ENCODE measurements at places on chromosomes 4 and X. TPM values are rescaled to one million over a fixed set of nuclear protein-coding genes. Genes with fewer than 3 reads are reported as not detected.

The TNIP2 gene
- total RNA-seq = 110 TPM

- no peak for ATAC-seq
Observed at GRCh38 chr4:90099812-90100211, 27.4 kb upstream of the CCSER1 start.

- ATAC-seq = peak; percentile 40
Observed at GRCh38 chr4:38957261-38957815, 74.9 kb downstream of the TMEM156 start.

The TLR10 gene
- not detected for total RNA-seq

- ATAC-seq = peak; percentile 100
Observed at GRCh38 chr4:152485726-152486276, 50.1 kb downstream of the FBXW7 start.

GRCh38 chr4:169185133-169185956, 85.4 kb downstream of the SH3RF1 start:
- no peak for ATAC-seq

GRCh38 chr4:113574636-113575103, 186.9 kb downstream of the CAMK2D start:
- ATAC-seq = no peak

DNA sequence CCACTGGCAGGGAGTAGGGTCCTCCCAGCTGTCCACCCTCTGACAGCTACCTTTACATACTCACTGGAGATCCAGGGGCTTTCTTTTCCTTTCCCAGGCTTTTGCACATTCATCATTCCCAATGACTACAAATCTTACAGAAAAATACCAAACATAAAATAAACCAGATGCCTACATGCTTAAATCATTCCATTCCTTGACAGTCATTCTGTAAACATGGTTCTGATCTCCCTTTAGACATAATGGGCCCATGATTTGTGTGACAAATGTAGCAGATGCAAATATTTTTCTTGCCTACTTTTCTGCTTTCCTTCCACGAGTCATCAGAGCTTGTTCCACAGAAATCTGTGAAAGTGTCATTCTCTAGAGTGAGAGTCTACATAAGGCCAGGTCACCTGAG, 207.0 kb downstream of the IDS start:
- ATAC-seq = no peak

GRCh38 chrX:7689791-7690412, 153.1 kb upstream of the VCX start:
- ATAC-seq = no peak

GRCh38 chrX:105098201-105098600, 122.3 kb downstream of the TEX13A start:
- ATAC-seq = no peak

DNA sequence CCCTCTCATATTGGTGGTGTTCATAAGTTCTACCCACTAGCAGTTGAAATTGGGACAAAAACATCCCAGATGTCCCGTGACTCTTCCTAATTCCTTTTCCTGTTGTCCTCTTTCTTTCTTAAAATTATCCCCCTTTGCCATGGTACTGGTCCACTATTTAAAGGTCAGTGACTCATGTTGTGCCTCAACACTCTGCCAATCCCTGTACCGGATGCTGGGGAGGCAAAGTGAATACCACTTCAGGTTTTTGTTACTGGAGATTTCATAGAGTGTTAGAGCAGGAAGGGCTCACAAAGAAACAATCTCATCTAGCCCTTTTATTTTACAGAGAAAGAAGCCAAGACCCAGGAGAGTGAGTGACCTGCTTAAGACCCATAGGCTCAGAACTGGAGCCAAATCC, 24.6 kb downstream of the SEPTIN11 start:
- no peak for ATAC-seq

The H2AZ1 gene
- 844 TPM for total RNA-seq

DNA sequence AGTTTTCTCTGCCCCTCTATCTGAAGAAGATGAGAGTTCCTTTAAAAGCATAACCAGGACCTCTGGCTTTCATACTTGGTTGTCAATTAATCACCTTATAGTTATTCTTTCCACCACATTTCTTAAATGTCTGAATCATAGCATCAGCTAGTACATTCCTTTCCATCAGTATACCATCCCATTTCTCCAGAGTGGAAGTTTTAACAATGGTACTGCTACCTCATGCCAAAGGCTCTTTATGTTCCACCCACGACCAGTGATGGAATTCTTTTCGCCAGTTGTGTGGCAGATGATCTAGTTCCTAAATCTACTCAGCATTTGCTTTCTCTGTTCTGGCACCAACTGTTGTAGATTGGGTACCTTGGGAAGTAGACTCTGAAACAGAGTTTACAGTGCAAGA, 379.8 kb downstream of the ZNF674 start:
- ATAC-seq = no peak

DNA sequence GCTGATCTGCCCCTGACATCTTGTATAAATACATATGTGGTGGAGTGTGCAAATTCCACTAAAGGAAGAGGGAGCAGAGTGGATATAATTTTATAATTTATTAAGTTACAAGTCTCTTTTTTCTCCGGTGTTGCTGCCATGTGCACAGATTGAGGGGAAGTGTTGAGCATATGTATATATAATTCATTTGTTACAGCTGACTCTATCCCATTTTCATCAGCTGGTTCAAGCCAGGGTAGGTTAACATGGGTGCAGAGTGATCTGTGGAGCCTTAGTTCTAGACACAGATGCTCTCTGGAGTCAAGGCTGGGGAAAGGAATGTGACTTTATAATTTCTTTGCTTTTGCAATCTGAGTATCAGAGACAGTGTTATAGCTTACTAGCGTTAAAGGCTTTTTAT, 103.5 kb downstream of the WWC2 start:
- no peak for ATAC-seq

DNA sequence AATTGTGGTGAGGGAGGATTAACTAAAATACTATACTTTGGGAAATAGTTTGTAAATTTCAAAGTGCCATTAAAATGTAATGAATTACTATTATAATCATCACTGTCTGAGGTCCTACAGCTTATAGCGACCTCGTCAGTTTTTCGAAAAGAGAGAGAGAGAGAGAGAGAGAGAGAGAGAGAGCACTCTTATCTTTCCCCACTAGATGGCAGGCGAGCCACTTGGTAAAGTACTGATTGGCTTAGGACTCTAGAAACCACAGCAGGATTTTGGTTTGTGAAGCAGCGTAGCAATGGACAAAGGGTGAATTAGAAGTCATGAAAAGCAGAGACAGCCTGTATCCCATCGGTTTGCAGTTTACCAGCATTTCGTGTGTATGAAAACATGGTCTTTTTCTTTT, 52.5 kb downstream of the LINC00632 start:
- ATAC-seq = peak; percentile 46

The HSD17B13 gene
- total RNA-seq = 0.11 TPM

DNA sequence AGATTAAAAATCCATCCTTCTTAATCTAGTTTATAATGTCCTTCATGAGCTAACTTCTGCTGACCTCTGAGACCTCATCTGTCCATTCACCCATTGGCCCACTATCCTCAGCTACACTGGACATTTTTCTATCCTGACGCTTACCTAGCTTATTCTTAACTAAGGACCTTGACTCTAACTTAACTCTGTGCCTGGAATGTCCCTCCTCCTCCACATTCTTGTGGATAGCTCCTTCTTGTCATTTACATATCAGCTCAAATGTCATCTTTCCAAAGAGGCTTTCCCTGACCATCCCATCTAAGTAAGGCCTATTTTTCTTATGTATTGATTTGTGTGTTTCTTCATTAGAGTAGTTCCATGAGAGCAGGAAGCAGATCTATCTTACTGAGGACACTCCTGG, 54.7 kb downstream of the ATXN3L start:
- no peak for ATAC-seq

The RBM47 gene
- total RNA-seq = 0.48 TPM

- no peak for ATAC-seq
Observed at GRCh38 chrX:10833299-10834169, 213.1 kb upstream of the MID1 start.

DNA sequence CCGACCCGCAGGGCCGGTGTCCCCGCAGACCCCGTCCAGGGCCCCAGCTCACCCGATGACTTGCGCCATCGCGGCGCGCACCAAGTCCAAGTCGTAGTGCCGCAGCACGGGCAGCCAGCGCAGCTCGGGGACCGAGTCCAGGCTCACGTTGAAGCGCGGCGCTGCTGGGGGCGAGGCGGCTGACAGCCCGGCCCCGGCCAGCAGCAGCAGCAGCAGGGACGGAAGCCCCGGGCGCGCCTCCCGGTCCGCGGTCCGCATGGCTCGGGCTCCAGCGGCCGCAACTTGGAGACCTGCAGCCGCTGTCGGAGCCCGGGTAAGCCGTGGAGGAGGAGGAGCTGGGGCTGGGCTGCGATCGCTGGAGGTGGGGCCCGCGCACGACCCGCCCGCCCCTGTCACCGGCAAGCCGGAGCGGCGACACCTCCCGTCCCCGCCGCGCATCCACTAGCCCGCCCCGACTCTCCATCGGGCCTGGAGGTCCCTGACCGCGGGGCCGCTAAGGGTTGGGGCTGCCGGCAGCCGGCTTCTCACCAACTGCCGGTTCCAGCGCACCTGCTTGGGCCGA, at the start of gene NAAA:
NAAA (minus strand) TSS at position 322 of the 562 bp plus-strand sequence; CDS start at position 258, 64 bp downstream.
- peak; percentile 87 for ATAC-seq

The BMX gene
- not detected for total RNA-seq

- ATAC-seq = no peak
Observed at GRCh38 chr4:30789219-30789671, 69.1 kb downstream of the PCDH7 start.

GRCh38 chr4:11698033-11698432, 269.3 kb upstream of the HS3ST1 start:
- ATAC-seq = no peak

DNA sequence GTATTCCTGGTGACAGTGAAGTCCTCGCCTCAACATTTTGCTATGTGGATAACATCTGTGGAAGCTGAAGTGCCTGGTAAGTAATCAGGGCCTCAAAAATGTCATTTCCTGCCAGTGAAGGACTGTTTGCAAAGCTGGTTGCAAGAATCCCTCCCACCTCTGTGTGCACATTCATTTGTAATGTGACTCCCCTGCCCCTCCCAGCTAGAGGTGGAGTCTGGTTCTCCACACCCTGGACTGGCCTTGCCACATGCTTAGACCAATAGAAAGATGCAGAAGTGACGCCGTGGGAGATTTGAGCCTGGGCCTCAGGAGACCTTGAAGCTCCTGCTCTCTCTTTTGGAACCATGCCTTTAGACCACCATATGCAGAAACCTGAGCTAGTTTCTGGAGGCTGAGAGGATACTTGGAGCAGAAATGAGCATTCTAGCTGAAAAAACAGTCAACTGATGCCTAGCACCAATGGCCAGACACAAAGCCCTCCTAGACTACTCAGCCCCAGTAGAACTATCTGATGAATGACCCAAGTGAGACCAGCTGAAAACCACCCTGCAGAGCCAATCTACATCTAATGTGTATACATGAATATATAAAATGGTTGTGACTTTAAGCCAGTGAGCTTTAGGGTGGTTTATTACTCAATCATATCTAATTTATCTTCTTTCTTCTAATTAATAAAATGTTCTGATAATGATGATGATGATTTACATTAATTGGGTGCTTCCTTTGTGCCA, 47.8 kb upstream of the CRMP1 start:
- no peak for ATAC-seq

The ADH1C gene
- total RNA-seq = not detected

The TMPRSS11D gene
- total RNA-seq = not detected

- ATAC-seq = no peak
Observed at GRCh38 chr4:99417125-99417524, 18.0 kb downstream of the ADH7 start.

DNA sequence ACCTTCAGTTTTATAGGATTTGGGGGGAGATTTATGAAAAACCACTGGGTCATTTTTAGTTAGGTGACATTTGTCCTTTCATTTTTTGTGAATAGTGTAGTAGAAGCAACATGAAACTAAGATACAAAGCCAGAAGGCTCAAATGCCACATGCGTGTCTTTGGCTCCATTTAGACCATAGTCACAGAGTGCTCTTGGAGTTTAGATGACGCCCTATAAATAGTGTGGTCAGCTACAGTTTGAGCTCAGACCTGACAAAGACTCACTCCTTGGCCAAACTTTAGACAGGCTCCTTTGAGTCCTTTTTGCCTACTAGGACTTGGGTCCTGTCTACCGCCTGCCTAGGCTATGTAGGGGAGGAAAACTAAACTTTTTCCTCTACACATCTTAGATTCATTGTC, 16.8 kb upstream of the PAGE1 start:
- ATAC-seq = no peak

DNA sequence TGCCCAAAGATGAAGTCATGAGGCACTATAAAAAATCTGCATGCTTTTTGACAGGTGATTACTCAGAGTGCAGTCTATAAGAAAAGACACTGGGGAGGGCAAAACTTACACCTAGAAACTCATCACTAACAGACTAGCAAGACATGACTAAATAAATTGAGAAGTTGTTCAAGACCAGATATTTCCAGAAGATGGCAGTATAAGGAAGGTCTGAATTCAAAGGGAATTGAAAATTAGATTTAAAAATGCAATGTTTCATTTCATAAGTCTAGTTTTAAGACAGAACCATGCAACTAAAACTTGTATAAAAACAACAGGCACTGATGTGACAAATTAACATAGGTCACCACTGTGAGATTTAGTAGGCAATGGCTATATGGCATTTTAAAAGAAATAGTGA, 232.5 kb upstream of the POF1B start:
- ATAC-seq = no peak

The HTN3 gene
- total RNA-seq = not detected

GRCh38 chr4:148557793-148558192, 115.6 kb upstream of the NR3C2 start:
- ATAC-seq = no peak

The KDR gene
- total RNA-seq = not detected

DNA sequence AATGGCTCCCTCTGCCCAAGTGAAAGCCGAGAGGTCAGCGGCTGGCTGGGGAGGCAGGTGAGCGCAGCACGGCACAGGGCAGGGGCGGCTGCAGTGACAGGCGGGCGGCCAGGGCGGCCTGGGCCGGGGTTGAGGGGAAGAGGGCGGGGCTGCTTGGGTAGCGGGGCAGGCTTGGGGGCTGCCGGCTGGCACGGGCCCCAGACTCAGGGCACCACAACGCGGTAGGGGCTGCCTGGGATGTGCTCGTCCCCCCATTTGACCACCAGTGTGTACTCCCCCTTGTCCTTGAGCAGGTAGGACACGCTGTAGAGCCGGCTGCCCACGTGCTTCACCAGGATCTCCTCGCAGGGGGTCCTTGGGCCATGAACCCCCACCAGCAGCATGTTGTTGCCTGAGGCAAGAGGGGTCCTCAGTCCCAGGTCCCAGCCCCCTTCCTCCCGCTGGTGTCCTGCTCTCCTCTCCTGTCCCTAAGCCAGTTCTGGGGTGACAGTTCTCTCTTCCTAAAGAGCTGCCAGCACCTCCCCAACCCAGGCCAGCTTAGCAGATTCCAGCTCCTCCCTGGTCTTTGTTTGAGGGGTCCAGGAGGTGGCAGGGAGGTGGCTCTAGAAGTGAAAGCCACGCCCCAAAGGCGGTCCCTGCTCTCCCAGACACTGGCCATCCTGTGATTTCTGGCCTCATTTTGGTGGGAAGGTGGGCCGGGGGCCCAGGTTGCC, 25.6 kb downstream of the FLNA start:
- ATAC-seq = no peak

The SCRG1 gene
- not detected for total RNA-seq

The ARHGAP36 gene
- not detected for total RNA-seq

The CPE gene
- total RNA-seq = not detected

GRCh38 chr4:47831026-47831679, 6.7 kb downstream of the CORIN start:
- ATAC-seq = peak; percentile 59

- no peak for ATAC-seq
Observed at GRCh38 chr4:163245044-163245728, 78.5 kb upstream of the NAF1 start.

Measured in activated T-helper 17 cell treated with anti-CD3 and anti-CD28 coated beads, Interleukin-2, amount 50 U/mL, for 72 hours (primary cell).